ENCODE measurements at places on chromosomes 13 and 19. TPM values are rescaled to one million over a fixed set of nuclear protein-coding genes. Genes with fewer than 3 reads are reported as not detected.

- H3K36me3 ChIP-seq: no peaks in the 10 kb centered on the region
- H3K27me3 ChIP-seq: no peaks in the 10 kb centered on the region
- no peak overlapping the region for H3K4me3 ChIP-seq
- no peak for DNase-seq
These were observed 49.4 kb upstream of the DOCK9 start for GRCh38 chr13:99027260-99027659.

GRCh38 chr13:66222127-66222526 lies 1008.0 kb downstream of the PCDH9 start:
- H3K4me3 ChIP-seq: no peak overlapping the region
- H3K4me1 ChIP-seq: no peaks in the 10 kb centered on the region
- no peaks in the 10 kb centered on the region for H3K27me3 ChIP-seq
- H3K27ac ChIP-seq: no peak overlapping the region

ZNF90 gene
- total RNA-seq: 29.0 TPM

DNA sequence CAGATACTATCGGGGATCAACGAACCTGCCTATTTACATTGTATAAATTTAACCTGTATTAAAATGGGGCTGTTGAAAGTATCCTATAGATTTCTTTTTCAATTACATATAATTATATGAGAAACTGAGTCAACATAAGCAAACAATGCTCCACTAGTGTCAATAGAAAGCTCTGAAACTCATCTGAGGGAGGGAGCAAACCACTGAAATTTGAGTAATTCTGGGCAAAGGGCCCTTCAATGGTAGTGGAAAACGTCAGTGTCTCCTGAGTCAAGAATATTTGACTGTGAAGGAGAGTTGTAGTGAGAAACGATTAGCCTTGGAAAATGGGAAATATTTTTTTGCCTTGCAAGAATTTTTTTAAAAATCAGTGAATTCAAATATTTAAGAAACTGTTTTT lies 17.6 kb upstream of the VN1R4 start:
- H3K4me3 ChIP-seq: no peak overlapping the region
- no peak overlapping the region for H3K27ac ChIP-seq
- no peaks in the 10 kb centered on the region for H3K36me3 ChIP-seq

GRCh38 chr13:48602296-48603016 lies 51.3 kb upstream of the CYSLTR2 start:
- no peaks in the 10 kb centered on the region for H3K36me3 ChIP-seq
- no peaks in the 10 kb centered on the region for H3K4me1 ChIP-seq
- no peaks in the 10 kb centered on the region for H3K27me3 ChIP-seq

GRCh38 chr13:46389457-46390451 lies 2.7 kb upstream of the RUBCNL start:
- peaks cover 21% of the 10 kb centered on the region for H3K4me1 ChIP-seq
- H3K36me3 ChIP-seq: no peaks in the 10 kb centered on the region
- no peaks in the 10 kb centered on the region for H3K27me3 ChIP-seq
- DNase-seq: peak; percentile 24
- no peak overlapping the region for H3K4me3 ChIP-seq
- no peak overlapping the region for H3K27ac ChIP-seq

- no peaks in the 10 kb centered on the region for H3K36me3 ChIP-seq
- H3K4me3 ChIP-seq: no peak overlapping the region
- H3K27ac ChIP-seq: no peak overlapping the region
- H3K4me1 ChIP-seq: no peaks in the 10 kb centered on the region
These were observed 9.6 kb downstream of the ABHD13 start for GRCh38 chr13:108227651-108228272.

IRGC gene
- not detected for total RNA-seq

ZIC5 gene
- total RNA-seq: not detected

DNA sequence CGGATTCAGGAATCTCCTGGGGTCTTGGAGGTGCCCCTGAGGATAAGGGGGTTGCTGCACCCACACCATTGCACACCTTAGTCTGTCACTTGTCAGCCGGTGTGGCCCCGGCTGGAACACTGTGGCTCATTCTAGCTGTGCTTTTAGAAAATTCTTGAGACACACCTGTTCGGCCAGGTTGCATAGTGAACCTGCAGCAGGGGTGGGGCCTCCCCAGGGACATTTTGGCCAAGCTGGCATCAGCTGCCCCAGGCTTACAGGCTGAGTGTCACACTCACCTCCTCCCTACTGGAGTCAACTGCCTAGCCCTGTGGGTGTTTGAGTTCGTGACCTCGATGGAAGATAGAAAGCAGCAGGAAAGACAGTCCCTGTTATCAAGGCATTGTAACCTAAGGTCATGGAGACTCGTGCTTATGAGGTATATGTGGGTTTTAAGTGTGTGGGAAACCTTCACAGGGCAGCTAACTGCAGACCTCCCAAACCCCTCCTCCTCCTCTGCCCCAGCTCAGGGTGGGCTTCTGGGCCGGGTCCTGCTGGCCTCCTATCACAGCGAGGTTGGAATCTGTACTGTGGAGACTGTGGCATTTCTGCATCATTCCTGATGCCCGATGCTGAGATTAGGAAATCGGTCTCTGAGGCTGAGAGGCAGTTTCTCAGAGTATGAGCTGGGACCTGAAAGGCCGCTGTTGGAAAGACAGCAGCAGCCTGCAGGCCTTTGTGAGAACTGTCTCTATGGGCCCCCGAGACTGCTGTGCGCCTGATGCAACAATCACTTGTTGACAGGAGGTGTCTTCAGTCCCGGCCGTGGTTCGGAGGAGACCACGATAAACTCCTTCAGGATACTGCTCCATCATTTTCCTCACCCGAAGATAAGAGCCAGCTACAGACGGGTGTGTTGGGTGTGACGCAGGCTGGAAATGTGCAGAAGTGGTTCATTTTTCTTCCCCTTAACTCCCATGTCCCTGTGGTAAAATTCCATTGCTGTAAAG lies 72.2 kb downstream of the ATP11A start:
- no peak overlapping the region for H3K27ac ChIP-seq
- no peaks in the 10 kb centered on the region for H3K27me3 ChIP-seq
- H3K36me3 ChIP-seq: no peaks in the 10 kb centered on the region
- H3K4me3 ChIP-seq: no peak overlapping the region

GTF2F2 gene
- total RNA-seq: 20.8 TPM

- H3K27ac ChIP-seq: peak overlapping the region; percentile 98
- H3K27me3 ChIP-seq: no peaks in the 10 kb centered on the region
- peaks cover 52% of the 10 kb centered on the region for H3K4me1 ChIP-seq
- H3K36me3 ChIP-seq: no peaks in the 10 kb centered on the region
These were observed 595 bp upstream of the RAB20 start for GRCh38 chr13:110562036-110562597.

GRCh38 chr13:21256351-21256761 lies 79.9 kb downstream of the MRPL57 start:
- no peaks in the 10 kb centered on the region for H3K4me1 ChIP-seq
- H3K27ac ChIP-seq: no peak overlapping the region
- no peak overlapping the region for H3K4me3 ChIP-seq
- H3K27me3 ChIP-seq: no peaks in the 10 kb centered on the region

GRCh38 chr19:55489711-55490477 lies 1.7 kb downstream of the SSC5D start:
- H3K4me3 ChIP-seq: no peak overlapping the region
- no peak for DNase-seq
- no peak overlapping the region for H3K27ac ChIP-seq

- no peak overlapping the region for H3K27ac ChIP-seq
- H3K27me3 ChIP-seq: no peaks in the 10 kb centered on the region
- DNase-seq: no peak
- no peaks in the 10 kb centered on the region for H3K36me3 ChIP-seq
These were observed 11.6 kb upstream of the ZNF536 start for GRCh38 chr19:30360376-30361106.

GRCh38 chr19:1070576-1070930 lies 3.6 kb downstream of the ARHGAP45 start:
- no peaks in the 10 kb centered on the region for H3K36me3 ChIP-seq
- H3K4me3 ChIP-seq: no peak overlapping the region
- peaks cover 45% of the 10 kb centered on the region for H3K4me1 ChIP-seq
- no peak overlapping the region for H3K27ac ChIP-seq
- peaks cover 20% of the 10 kb centered on the region for H3K27me3 ChIP-seq

DNA sequence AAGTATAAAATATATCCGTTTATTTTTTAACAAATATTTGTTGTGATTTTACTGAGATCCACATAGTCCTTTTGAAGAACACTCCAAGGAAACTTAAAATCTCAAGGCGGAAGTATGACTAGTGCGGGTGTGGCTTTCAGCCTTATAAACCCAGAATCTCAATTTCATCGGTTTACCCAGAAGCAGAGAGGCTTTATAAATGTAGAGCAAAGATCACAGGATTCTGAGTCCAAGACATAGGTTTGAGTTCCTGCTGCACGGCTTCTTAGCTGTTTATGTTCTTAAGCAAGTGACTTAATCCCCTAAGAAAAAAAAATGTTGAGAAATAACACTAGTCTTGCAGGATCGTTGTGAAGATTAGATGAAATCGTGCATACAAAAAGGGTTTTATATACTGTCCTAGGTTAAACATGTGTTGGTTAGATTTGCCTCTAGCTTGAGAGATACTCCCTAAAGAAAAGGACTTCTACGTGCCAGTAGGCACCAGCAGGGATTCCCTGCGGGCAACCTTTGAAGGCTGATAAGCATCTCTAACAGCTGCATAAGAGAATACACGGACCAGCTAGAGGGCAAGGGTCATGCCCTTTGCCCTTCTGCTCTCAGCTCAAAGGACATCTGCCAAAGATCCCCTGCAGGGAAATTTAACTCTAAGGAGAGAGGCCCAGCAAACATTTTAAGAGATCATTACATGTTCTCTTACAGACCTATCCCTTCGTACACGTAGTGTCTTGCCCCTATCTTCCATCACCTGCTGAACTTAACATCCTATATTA lies 130.4 kb upstream of the MIR17HG start:
- no peak for DNase-seq
- H3K36me3 ChIP-seq: no peaks in the 10 kb centered on the region
- no peak overlapping the region for H3K4me3 ChIP-seq
- H3K4me1 ChIP-seq: no peaks in the 10 kb centered on the region

GGACT gene
- 1.9 TPM for total RNA-seq

- peak overlapping the region; percentile 55 for H3K4me3 ChIP-seq
- H3K4me1 ChIP-seq: peaks cover 17% of the 10 kb centered on the region
- DNase-seq: no peak
- H3K27ac ChIP-seq: peak overlapping the region; percentile 97
- H3K27me3 ChIP-seq: no peaks in the 10 kb centered on the region
- no peaks in the 10 kb centered on the region for H3K36me3 ChIP-seq
These were observed 755 bp upstream of the RAB3A start for GRCh38 chr19:18204394-18205199.

DNA sequence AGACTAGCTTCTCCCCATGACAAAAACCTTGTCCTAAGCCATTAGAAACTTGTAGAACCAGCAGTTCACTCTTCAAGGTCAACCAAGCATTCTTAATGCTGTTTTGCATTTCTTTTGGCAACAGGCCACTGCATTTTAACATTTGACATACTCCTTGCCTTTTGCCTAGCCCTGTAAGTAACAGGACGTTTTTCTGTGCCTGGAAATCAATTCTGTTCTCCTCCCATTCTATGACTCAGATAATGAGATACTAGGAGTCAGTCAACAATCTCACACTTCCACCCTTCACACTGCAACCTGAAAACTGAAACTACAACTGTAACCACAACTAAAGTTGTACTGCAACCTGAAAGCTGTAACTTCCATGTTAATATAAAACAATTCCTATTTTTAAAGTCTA lies 268.7 kb downstream of the MZT1 start:
- H3K4me3 ChIP-seq: no peak overlapping the region
- H3K4me1 ChIP-seq: peaks cover 21% of the 10 kb centered on the region
- no peaks in the 10 kb centered on the region for H3K36me3 ChIP-seq
- no peak for DNase-seq
- no peaks in the 10 kb centered on the region for H3K27me3 ChIP-seq
- no peak overlapping the region for H3K27ac ChIP-seq

GRCh38 chr13:90321281-90321931 lies 1026.1 kb upstream of the MIR17HG start:
- no peaks in the 10 kb centered on the region for H3K27me3 ChIP-seq
- H3K4me3 ChIP-seq: no peak overlapping the region

PDE4C gene
- total RNA-seq: 0.92 TPM

- DNase-seq: no peak
- H3K36me3 ChIP-seq: peaks cover 6% of the 10 kb centered on the region
- no peaks in the 10 kb centered on the region for H3K27me3 ChIP-seq
These were observed 67.6 kb downstream of the PIBF1 start for GRCh38 chr13:72849571-72849970.

DNA sequence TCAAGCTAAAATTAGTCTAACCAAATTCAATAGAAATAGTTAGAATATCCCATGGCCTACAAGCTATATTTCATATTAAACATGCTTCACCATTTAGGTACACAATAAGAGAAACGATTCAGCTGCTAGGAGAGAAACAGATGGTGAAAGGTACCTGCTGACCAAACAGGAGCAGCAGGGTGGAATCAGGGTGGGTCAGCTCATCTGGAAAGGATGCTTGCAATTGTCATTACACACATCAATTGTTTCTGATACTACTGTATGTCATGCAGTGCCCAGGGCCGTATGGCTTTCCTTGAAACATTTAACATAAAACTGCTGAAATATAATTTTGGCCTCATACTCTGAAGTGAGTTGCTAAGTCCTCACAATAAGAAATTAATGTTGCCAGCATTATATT lies 776.0 kb downstream of the DACH1 start:
- H3K4me3 ChIP-seq: no peak overlapping the region
- no peaks in the 10 kb centered on the region for H3K27me3 ChIP-seq
- DNase-seq: no peak
- H3K36me3 ChIP-seq: no peaks in the 10 kb centered on the region
- H3K27ac ChIP-seq: no peak overlapping the region

GRCh38 chr19:45137179-45137761 lies 23.5 kb downstream of the NKPD1 start:
- no peaks in the 10 kb centered on the region for H3K36me3 ChIP-seq
- H3K4me1 ChIP-seq: peaks cover 32% of the 10 kb centered on the region
- DNase-seq: no peak
- no peaks in the 10 kb centered on the region for H3K27me3 ChIP-seq

DNA sequence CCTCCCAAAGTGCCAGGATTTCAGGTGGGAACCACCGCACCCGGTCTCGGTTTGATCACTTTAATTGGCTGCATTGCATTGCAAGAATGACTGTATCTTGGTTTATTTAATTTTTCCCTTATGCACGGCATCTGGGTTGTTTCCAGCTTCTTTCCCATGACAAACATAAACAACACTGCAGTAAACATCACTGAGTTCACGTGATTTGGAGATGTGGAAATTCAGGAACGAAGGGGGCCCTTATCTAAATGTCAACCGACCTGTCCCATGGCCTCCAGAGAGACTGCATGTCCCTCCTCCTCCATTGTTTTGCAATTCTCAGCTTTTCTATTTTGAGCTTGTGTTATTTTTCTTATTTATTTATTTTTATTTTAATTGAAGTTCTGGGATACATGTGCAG lies 14.4 kb upstream of the SULT2B1 start:
- H3K27me3 ChIP-seq: no peaks in the 10 kb centered on the region
- H3K27ac ChIP-seq: no peak overlapping the region
- H3K4me1 ChIP-seq: peaks cover 6% of the 10 kb centered on the region
- no peak overlapping the region for H3K4me3 ChIP-seq
- no peak for DNase-seq
- no peaks in the 10 kb centered on the region for H3K36me3 ChIP-seq

MEIOSIN gene
- not detected for total RNA-seq

GRCh38 chr19:55014714-55015113 lies 23.4 kb downstream of the GP6 start:
- H3K36me3 ChIP-seq: no peaks in the 10 kb centered on the region
- H3K27me3 ChIP-seq: no peaks in the 10 kb centered on the region
- H3K27ac ChIP-seq: no peak overlapping the region
- H3K4me1 ChIP-seq: no peaks in the 10 kb centered on the region

PLA2G4C gene
- total RNA-seq: 17.7 TPM

- DNase-seq: no peak
- no peak overlapping the region for H3K27ac ChIP-seq
- H3K36me3 ChIP-seq: no peaks in the 10 kb centered on the region
These were observed 112.8 kb downstream of the CRYL1 start for GRCh38 chr13:20412691-20413355.

TMPRSS9 gene
- not detected for total RNA-seq

GRCh38 chr19:30092721-30093569 lies 150.9 kb downstream of the URI1 start:
- H3K27me3 ChIP-seq: no peaks in the 10 kb centered on the region
- no peak overlapping the region for H3K4me3 ChIP-seq
- DNase-seq: no peak
- H3K36me3 ChIP-seq: no peaks in the 10 kb centered on the region

Measured in thyroid gland (tissue), 4 donors.